ENCODE measurements at places on chromosomes 11 and 22.

GRCh38 chr11:117874910-117875381 lies 1.5 kb downstream of the FXYD6 start:
- no peak for DNase-seq

- peak; percentile 12 for DNase-seq
These were observed 54.2 kb downstream of the GRAMD4 start for GRCh38 chr22:46674367-46674781.

DNA sequence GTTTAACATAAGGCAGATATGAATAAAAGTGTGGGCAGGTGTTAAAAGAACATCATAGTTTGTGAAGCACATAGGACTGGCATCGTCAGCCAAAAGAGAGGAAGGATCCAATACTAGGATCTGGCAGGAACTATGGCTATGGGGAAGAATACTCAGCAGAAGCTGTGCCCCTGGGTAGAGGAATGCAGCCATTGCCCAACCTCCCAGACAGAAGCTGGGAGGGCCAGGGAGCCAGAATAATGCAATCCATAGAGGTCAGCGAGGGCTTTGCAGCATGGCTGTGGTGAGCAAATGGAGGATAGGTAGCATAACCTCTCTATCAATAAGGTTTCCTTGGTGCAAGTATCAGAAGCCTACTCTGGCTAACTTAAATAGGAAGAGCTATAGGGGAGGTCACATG lies 11.7 kb upstream of the CSTF3 start:
- no peak for DNase-seq

- DNase-seq = no peak
These were observed 197.0 kb downstream of the GUCY1A2 start for GRCh38 chr11:106821291-106821690.

- DNase-seq = no peak
These were observed 48.4 kb downstream of the NOX4 start for GRCh38 chr11:89442801-89443200.

DNA sequence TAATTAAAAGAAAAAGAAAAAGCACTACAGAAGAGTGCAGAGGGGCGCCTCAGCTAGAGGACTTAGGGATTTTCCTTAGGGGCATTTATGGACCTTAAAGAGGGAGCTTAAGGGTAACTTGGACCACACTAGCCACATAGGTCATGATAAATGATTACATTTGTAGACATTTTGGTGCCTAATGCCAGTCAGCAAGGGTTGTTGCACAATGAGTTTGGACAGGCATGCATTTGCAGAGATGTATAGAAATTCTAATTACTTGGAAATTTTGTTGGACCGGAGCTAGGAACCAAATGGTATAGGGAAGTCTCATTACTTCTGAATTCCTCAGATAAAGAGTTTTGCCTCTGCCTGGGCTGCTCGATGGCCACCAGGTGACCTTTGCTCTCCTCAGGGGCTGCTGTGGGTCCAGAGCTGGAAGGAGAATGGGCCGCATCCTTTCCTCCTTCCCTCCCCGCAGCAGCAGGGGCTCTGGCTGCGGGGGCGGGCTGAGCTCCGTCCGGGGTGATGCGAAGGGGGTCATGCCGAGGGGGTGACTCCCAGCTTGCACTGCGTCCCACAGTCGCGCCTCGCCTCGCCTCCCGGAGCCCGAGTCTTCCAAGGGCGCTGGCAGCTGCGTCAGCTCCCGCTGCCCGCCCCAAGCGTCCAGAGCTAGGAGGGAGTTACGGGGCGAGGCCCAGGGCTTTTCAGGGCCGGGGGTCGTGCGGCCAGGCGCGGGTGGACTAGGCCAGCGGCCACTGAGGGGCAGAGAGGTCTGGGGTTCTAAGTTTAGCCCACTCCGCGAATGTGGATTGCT lies 20.3 kb upstream of the MALAT1 start:
- DNase-seq = peak; percentile 48

GRCh38 chr11:1771273-1771672 lies 7.5 kb upstream of the CTSD start:
- DNase-seq = no peak

DNA sequence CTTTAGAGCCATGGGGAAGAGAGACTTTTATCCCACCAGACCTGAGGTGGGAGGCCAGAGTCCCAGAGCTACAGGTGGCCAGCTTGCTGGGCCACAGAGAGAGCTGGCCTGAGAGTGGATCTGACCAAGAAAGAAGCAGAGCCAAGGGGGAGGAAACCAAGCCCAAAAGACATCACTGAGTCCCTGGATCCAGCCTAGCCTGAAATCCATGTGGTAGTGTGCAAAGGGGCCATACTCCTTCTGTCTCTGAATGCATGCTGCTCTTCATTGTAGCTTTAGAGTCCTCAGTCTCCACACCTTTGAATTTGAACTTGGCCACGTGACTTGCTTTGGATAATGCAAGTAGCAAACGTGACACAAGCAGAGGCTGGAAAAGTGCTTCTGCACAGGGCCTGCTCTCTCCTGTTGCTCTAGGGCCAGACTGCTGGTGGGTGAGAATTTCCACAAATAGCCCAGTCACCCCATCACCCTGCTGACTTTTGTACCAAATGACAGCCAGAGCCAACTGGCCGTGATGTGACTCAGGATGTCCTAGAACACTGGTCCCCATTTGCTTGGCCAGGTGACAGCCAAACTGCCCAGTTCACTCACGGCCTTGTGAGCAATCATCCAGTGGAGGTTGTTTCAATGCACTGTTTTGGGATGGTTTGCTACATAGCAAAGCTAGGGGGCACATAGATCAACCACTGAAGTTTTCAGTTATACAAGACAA lies 93.6 kb downstream of the DHCR7 start:
- DNase-seq = no peak

DNA sequence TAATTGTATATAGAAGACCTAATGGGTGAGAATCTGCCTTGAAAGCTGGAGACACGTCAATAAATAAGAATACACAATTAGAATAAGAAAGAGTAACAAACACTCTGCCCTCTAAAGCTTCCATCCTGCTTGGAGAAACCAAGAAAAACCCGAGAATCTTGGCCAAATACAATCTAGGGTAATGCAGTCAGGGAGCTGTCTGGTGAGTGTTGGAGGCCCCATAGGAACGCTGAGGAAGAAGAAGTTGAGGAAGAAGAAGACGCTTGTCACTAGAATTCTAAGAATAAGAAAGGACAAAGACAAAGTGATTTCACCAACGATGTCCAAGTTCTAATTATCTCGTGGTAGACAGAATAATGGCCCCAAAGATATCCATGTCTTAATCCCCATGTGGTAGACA lies 4485.9 kb upstream of the OR11H1 start:
- no peak for DNase-seq

DNA sequence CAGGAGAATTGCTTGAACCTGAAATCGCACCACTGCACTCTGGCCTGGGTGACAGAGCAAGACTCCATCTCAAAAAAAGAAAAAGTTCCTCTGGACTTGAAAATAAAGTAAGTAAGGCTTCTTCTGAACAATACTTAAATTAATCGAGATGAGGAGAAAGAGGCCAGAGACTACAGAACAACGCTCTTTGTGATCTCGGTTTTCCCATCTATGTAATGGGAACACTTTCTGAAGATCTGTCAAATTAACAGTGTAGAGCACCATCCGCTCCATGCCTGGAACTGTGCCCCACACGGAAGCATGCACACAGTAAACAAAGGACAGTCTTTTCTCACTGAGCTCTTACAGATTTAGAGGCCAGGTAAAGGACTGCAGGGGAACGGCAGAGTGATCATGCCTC lies 9.1 kb downstream of the AP1B1 start:
- no peak for DNase-seq

DNA sequence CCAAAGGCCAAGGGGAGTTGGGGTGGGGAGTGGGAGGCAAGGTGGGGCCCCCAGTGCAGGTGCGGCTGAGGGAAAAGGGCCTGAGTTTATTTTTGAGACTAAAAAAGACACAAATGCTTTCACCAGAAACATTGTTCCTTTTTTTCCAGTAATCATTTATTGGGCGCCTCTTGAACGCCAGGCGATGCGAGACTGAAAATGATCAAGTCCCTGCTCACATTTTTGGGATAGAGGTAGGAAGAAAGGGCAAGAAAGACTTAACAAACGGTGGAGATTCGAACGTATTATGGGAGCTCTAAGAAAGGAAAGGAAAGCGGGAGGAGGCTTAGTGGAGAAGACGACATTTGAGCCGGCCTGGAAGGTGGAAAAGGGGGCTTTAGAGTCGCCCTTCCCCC lies 796 bp upstream of the SF3B2 start:
- no peak for DNase-seq

GRCh38 chr11:57460758-57461749 lies 726 bp downstream of the RTN4RL2 start:
- DNase-seq = no peak

DNA sequence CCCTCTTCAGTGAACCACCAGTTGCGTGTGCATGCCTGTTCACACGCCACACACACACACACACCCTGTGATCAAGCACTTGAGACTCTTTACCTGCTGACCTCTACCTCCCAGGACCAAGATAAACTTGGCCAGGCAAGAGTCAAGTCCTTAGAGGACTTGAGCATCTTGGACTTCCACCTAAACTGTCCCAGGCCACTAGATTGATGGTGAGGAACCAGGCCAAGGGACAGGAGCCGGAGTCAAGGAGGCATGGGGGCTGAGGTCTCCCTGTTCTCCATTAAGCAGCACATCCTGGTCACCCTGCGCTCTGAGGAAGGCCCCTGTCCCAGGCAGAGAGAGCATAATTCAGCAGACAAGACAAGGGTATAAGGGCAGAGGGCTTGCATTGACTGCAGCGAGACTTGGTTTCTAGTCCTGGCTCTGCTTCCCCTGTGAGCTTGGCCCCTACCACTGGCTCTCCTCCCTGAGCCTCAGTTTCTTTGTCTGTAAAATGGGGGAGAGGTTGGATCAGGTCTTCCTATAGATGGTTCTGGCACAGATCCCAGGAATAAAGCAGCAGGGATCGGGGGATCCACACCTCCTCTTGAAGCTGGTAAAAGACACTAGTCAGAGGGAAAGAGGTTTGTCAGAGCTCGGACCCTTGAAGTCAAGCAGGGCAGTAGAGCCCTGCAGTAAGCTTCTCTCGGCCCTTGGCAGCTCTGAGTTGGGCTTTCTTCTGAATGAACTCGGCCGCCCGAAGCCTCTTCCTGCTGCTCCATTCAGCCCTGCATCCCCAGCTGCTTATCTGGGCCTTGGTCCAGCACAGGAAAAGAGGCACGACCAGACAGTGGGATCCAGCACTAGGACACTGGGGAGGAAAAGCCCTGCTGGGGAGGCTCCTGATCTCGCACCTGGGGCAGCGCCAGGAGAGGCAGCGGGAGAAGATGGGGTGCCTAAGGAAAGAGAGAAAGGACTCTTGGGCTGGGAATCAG lies 2.0 kb downstream of the CREB3L1 start:
- DNase-seq = peak; percentile 76

DNA sequence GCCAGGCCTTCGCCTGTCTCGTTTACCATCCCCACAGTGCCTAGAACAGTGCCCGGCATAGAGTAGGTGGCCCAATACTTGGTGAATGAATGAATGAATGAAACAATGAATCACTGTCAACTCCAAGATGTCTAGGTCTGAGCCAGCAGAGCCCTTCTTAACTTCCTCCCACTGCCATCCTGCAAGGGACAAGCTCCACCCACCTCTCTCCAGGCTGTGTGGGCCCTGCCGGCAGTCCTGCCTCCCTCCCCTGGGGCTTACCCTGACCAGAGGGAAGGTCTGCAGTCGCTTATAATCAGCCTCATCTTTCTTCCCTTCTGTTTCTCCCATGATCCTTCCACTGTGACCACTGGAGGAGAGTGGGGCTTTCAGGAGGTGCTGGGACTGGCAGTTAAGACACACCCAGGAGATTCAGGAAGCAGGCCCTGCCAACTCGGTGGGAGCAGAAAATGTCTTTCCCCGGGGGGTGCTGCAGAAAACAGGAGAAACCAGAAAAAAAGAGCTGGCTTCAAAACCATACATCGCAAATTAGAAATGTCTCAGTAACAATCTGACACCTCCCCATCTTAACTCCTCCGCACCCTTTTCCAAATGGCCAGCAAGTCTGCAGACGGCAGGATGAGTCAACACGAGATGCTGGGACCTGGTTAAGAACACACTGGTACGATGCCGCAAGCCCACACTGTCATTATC lies 11.4 kb downstream of the DNAL4 start:
- peak; percentile 53 for DNase-seq

DNA sequence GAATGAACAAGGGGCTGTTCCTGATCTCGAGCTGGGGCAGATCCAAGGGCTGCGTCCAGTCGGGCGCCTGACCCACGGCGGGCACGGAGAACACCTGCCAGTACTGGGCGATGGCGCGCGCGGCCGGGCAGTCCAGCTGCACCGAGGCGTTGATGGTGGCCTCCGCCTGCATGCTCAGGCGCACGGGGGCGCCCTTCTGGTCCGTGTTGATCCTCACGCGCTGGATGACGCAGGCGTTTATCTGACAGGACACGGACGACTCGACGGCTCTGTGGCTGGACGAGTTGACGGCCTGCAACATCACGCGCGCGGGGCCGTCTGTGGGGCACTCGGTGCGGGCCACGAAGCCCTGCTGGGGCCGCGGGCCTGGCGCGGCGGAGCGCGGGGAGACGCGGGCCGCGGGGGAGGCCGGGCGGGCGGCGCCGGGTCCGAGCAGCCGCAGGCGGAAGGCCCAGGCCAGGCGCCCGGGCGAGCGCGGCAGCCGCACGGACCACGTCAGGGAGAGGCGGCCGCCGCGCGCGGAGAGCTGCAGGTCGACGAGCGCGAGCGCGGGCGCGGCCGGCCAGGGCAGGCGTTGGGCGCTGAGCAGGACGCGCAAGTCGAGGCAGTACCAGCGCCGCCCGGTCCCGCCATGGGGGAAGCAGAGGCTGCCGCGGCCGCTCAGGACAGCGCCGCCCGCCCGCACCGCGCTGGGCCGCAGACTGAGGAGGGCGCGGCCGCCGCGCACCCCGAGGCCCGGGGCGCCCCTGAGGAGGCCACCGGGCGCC lies 511 bp downstream of the PKDREJ start:
- DNase-seq = peak; percentile 59

DNA sequence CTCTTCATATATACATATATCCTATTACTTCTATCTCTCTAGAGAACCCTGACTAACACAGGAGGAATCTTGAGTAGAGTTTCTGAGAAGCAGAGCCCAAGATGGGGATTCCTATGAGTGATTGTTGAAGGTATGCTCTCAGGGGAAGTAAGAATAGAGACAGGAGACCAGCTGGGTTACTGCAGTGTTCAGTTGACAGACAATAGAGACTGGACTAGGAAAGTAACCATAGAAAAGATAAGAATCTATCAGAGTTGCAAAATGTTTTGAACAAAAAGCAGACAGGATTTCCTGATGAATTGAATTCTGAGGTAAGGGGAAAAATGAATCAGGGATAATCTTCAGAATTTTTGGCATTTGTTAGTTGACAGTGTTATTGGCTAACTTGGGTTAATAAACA lies 54.4 kb downstream of the SLC17A6 start:
- peak; percentile 2 for DNase-seq
